Spleen (tissue), 13 donors: ENCODE measurements at places on chromosomes 7 and 10.
A peak's percentile ranks its signal among the peaks of the same experiment; 100 is the strongest.

DNA sequence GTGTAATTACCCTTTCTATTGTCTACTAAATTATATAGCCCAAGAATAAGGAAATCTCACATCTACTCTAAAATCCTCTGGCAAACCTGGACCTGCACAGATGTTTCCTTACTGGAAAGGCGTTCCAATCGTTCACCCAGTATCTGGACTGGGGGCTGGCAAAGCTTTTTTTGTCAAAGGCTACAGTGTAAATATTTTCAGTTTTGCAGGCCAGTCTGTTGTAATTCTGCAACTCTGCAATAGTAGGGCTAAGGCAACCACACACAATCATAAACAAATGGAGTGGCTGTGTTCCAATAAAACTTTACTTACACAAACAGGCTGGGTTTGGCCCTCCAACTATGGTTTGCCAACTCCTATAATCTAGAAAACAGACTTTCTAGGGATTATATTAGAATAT is 56.2 kb downstream of the GLI3 start:
- DNase-seq = no peak

DNA sequence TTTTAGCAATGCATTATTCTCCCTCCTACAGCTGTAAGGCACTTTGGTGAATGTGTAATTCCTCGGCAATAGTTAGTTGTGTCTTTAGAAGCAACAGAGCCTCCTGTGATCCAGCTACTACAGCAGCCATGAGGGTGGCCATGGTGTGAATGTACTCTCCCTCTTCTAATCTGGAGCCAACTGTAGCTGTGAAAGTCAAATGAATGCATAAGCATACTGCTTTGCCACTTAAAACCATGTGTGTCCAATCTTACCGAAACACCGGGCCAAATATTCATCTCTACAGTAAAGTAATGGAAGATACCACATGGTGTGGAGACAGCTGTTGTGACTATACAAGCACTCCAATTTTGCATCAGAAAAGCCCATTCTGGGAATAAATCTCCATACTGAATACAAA is 195.0 kb downstream of the DNAJC1 start:
- no peak for DNase-seq

- no peak for DNase-seq
Measured at GRCh38 chr10:310371-310770, 175.1 kb downstream of the ZMYND11 start.

DNA sequence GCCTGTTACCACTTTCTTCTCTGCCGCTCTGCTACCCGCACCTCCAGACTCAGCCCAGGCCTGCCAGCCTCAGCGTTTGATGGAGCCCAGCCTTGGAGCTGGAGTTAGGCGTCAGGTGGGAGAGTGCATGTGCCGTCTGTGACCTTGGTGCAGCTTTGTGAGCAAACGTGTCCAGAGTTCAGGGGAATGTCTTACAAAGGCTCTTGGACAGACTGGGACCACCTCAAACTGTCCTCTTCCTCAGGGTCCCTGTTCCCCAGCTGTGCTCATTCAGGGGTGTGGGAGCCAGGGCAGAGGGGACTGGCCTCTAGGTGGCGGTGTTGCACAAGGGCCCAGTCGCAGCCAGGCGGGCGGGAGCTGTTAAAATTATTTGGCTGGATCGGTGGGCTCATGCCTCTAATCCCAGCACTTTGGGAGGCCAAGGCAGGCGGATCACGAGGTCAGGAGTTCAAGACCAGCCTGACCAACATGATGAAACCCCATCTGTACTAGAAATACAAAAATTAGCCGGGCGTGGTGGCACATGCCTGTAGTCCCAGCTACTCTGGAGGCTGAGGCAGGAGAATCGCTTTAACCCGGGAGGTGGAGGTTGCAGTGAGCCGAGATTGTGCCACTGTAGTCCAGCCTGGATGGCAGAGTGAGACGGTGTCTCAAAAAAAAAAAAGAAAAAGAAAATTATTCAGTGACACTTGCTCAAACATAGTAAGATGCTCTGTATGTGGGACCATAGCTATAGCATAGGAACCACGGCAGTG is 89.2 kb downstream of the ADCY1 start:
- DNase-seq = no peak

DNA sequence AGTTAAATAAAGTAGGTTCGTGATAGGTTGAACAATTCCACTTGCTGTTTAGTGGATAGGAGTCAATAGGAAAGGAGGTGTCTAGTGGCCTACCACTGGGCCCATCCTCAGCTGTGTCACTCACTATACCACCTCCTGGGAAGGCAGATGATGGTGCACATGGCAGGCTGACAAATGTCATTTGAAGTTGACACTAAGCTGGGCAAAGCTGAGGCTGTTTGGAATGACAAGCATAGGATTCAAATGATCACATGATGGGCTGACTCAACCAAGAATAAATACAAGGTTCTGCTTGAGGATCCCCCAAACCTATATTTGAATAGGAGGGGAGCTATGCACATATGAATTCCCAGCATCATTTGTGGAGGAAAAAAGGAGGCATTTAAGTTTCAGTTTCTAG is 489.8 kb downstream of the RPS24 start:
- DNase-seq = no peak

DNA sequence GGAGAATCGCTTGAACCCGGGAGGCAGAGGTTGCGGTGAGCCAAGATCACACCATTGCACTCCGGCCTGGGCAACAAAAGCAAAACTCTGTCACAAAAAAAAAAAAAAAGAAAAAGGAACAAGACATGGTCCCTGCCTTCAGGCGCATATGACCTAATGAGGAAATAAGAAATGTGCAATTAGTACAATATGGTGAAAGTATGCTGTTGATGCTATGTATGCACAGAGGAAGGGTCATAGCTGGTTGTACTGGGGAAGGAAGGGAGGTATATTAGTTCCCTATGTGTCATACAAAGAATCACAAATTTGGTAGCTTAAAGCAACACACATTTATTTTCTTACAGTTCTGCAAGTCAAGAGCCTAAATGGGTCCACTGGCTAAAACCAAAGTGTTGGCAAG is 97.8 kb upstream of the MPP7 start:
- DNase-seq = no peak

- DNase-seq = no peak
Measured at GRCh38 chr7:22633286-22633953, 93.6 kb upstream of the IL6 start.

DNA sequence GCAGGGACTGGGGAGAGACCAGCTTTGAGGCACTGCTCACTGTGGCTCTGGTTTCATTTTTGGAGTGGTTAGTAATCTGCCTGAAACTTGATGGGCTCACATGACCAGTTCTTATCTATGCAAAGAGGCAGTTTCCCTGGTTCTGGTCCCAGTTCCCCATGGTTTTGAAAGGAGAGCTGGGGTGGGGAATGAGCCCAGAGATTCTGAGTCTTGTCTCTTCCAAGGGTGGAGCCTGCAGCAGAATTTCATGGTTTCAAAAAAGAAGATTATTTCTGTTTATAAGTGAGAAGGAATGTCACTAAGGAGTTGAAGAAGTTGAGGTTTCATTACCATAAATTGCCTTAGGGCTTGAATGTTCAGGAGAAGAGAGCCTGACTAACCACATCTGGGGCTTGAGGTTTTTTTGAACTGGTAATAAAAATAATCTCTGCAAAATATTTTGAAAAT is 190.2 kb upstream of the HABP2 start:
- DNase-seq = no peak

- DNase-seq = peak; percentile 72
Measured at GRCh38 chr7:157469181-157470016, 132.6 kb downstream of the DNAJB6 start.

DNA sequence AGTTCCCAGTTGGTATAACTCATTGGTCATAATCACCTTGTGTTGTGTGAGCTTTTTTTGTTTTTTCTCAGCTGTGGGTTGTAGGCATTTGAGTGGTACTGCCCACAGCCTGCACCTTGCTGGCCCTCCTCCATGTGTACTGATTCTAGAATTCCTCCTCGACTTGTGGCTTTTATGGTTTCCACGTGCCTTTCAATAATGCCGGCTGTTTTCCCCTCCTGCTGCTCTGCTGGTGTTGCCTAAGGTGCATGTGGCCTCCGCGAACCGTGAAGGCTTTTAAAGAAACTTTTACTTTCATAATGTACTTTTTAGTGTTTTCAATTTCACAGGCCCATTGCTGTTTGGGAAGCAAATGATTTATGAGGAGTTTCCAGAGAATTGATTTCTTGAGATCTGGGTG is 518.0 kb downstream of the REEP3 start:
- no peak for DNase-seq

DNA sequence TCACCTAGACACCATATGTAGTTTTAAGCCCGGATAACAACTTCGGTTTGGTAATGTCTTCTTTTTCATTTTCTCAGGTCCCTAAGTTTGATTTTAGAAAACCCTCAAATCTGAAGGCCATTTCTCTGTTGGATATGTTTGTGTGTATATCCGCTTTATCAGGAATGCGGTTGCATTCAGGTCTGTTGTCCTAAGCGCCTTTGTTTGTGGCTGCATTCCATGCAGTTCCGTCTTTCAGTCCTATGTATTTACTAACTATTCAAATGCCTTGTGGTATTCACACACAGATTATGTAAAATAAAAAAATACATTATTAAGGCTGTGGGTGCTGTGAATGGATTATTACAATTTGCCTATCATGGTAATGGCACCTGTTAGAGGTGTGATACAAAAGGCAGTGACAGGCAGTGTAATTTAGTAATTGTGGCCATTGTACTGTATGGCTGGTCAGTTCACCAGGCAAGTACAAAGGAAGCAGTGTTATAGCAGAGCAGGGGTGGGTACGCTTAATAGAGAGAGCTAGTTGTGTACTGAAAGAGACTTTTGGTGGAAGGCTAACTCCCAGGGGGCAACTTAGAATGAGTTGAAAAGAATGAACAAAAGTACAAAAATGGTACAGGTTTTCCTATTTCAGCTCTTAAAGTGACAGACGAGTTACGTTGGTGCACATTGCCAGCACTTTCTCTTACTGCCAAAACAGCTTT is 136.4 kb downstream of the VTI1A start:
- DNase-seq = no peak

GRCh38 chr7:130426564-130426963 is 14.3 kb downstream of the CEP41 start:
- no peak for DNase-seq
